Type B pancreatic cell (in vitro differentiated cells): ENCODE measurements at places on chromosomes 2 and 18. TPM values are rescaled to one million over a fixed set of nuclear protein-coding genes. Genes with fewer than 3 reads are reported as not detected.

KCNJ3 gene
- 6.0 and 11.7 TPM in 2 replicates for total RNA-seq

DNA sequence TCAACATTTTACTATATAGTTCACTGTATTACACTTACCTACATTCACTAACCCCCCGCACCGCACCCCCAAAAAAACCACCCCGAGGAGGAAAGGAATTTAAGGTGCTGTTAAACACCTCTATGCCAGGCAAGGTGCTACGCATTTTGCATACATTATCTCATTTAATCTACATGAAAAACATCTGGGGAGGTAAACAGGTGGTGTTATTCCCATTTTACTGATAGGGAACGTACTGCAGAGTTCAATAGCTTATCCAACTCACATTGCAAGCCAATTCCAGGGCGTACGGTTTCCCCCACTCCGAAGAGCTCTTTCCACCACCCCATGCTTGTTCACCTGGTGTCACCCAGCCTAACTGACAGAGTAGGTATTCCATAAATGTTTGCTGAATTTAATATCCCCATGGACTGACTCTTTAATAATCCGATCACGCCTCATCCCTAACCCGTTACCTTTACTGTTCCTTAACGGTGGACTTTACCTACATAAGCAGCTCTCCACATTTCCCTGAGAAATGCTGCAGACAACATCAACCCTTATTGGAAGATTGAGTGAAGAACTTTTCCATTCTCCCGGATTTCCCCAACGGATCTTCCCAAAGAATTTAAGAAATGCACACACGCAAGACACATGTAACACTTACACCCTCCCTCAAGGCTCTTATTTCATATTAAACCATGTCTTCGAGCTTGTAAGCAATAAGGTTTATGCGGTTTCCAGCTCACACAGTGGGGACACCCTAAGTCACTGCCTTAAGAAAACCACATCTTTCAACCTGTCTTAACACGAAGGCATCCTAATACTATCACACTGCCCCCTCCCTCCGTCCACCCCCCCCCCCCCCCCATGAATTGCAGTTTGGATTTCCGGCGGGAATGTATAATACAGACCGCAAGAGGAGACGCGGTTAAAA lies 1.2 kb downstream of the RAPH1 start:
- no peak for DNase-seq

- DNase-seq = no peak
Observed at GRCh38 chr2:75751360-75751759, 40.6 kb upstream of the GCFC2 start.

- DNase-seq = no peak
Observed at GRCh38 chr18:48142994-48143393, 212.5 kb upstream of the SMAD2 start.

GRCh38 chr2:86807468-86808275 lies 17.0 kb upstream of the CD8A start:
- no peak for DNase-seq

RAB17 gene
- total RNA-seq = 18.4 and 21.6 TPM in 2 replicates
